Endothelial cell (in vitro differentiated cells): ENCODE measurements at places on chromosomes 2 and 18. TPM values are rescaled to one million over a fixed set of nuclear protein-coding genes. Genes with fewer than 3 reads are reported as not detected.

- H3K27me3 ChIP-seq: peaks cover 20% of the 10 kb centered on the region
- peaks cover 39% of the 10 kb centered on the region for H3K4me1 ChIP-seq
- H3K36me3 ChIP-seq: peaks cover 15% of the 10 kb centered on the region
- DNase-seq: peak; percentile 26
These were observed 2.1 kb downstream of the PCBP1 start for GRCh38 chr2:70089220-70089982.

TMEM247 gene
- total RNA-seq: not detected

DNA sequence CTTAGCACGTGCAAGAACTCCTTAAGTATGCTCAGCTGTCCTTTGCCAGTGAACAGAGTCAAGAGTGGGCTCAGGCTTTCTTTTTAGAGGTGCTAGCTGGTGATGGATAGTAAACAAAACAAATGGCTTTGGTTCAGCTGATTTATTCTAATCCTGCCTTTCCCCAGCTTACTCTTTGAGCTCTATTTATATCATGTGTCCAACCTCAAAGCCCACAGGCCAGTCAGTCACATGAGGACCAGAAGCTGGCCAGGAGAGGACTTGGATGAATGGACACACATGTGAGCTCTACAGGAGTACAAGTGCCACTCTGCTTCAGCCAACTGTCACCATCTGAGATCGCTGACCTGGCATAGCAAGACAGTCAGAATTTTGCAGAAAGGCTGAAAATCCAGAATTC is 59.4 kb downstream of the STK39 start:
- no peak for DNase-seq
- no peak overlapping the region for H3K27ac ChIP-seq
- H3K36me3 ChIP-seq: no peaks in the 10 kb centered on the region
- no peaks in the 10 kb centered on the region for H3K27me3 ChIP-seq
- no peak overlapping the region for H3K4me3 ChIP-seq

DSG4 gene
- not detected for total RNA-seq

DNA sequence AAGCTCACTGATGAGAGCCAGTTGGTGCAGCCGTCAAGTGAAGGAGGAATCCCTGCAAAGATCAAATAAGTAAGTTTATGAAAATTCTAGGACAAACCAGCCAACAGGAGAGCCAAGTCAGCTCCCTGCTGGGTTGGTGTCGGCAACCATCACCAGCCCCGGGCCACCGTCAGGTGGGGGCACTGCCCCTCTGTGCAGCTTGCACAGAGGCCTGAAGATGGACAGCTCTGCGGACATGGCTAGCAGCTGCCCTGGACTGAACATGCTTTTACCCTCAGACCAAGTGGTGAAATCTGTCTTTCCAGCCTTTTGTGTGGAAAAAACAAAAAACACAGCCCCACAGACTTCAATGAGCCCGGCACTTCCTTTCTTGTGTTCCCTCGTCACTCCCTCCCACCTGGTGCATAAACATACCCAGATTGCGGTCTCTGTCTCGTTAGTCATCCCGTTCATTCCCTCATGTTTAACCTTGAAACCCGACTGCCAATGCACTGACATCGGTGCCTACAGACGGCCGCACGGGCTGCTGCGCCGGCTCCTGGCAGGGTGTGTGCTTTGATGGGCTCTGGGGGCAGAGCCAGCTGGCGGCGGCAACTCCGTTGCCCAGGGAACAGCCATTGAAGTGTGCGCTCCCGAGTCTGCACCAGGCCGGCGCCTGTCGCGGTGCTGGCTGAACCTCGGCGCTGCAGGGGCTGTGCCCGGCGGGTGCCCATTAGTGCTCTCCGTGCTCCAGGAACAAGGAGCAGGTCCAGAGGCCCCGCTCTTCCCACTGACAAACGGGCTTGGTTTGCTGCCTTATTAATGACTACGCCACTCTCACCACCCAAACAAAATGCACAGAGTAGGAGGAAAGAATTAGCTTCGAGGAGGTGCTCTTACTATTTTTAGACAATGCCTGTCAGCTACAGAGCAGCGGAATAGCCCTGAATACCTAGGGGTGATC is 95.3 kb downstream of the EIPR1 start:
- H3K27me3 ChIP-seq: peaks cover 5% of the 10 kb centered on the region
- no peak overlapping the region for H3K4me3 ChIP-seq
- H3K27ac ChIP-seq: no peak overlapping the region
- DNase-seq: no peak
- H3K4me1 ChIP-seq: peaks cover 11% of the 10 kb centered on the region

EML6 gene
- total RNA-seq: 0.90 TPM

SLC25A52 gene
- total RNA-seq: 0.23 TPM

DNA sequence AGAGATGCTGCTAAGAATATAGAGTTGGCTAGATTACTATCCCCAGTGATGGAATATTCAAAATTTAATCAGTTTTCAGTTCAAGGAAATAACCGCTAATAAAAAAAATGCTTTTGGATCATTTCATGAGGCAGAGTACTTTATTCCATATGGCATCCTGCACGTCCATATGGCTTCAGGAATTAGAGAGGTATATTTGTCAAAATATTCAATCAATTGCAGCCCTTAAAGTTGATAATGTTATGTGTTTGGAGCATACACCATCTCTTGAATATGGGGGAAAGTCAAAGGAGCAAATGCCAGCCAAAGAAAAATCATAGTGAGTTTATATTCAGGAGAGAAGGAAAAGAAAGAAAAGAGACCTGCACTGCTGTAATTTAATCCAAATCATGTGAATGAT is 266.4 kb downstream of the TMEM182 start:
- H3K36me3 ChIP-seq: no peaks in the 10 kb centered on the region
- H3K4me3 ChIP-seq: no peak overlapping the region
- H3K4me1 ChIP-seq: peaks cover 7% of the 10 kb centered on the region
- DNase-seq: no peak
- H3K27me3 ChIP-seq: no peaks in the 10 kb centered on the region

DNA sequence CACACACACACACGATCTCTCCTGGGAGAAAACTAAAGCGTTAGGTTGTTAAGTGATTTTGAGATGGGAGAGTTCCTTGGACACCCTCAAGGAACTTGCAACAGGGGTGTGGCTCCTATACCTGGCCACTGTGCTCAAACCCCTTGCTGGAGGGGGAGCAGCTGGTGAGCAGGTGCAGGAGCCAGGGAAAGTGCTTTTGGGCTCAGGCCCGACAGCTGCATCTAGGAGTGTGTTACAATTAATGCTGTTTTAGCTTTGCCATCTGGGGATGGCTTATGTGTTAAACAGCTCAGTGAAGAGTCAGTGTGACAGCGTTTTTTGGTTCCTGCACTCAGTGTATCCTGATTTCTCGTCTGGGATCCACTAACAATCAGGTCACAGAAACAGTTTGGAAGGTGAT is 510.8 kb downstream of the TRIB2 start:
- H3K27ac ChIP-seq: no peak overlapping the region
- DNase-seq: no peak
- no peaks in the 10 kb centered on the region for H3K4me1 ChIP-seq
- no peaks in the 10 kb centered on the region for H3K27me3 ChIP-seq

DNA sequence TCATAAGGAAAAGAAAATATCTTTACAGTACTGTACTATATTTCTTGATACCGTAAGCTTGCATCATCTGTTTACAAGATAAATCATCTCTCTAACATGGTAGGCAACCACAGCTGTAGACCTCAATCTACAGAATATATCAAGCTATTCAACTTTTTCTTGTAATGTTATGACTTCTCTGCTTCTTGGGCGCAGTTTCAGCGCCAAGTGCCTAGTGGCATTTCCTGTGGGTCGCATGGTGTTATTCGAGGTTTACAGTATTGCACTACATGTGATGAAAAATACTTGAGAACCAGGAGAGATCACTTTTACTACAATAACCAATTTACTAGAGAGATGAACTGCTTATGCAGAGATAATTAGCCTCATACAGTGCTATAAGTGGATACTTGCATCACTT is 34.0 kb upstream of the SESTD1 start:
- H3K36me3 ChIP-seq: no peaks in the 10 kb centered on the region
- H3K27ac ChIP-seq: no peak overlapping the region
- no peaks in the 10 kb centered on the region for H3K4me1 ChIP-seq

CRYGC gene
- total RNA-seq: not detected

DNA sequence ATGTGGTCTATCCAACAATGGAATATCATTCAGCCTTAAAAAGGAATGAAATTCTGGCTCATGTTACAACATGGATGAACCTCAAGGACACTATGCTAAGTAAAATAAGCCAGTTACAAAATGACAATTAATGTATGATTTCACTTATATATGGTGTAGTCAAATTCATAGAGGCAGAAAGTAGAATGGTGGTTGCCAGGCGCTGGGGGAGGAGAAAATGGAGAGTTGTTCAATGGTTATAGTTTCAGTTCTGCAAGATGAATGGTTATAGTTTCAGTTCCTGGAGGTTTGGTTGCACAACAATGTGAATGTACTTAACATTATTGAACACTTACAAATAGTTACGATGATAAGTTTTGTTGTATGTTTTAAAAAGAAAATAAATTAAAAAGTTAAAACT is 79.2 kb upstream of the IL1R2 start:
- H3K36me3 ChIP-seq: peaks cover 1% of the 10 kb centered on the region
- peaks cover 2% of the 10 kb centered on the region for H3K27me3 ChIP-seq
- H3K4me1 ChIP-seq: no peaks in the 10 kb centered on the region

DNA sequence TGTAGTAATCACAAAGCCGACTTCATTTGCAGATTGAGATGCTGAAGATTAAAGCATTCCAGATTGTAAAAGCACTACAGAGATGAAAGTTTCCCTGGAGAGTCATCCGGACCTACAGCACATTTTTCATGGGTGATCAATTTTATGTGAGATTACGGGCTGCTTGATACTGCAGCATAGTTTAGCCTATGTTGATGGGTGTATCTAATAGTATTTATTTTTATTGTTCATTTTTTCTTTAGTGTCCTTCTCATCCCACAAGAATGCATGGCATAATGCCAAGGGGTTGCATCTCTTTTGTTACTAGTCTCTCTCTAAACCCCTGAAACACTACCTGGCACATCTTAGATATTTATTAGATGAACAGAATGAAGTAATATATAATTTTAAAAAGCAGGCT is 240.4 kb downstream of the MBD2 start:
- no peak overlapping the region for H3K4me3 ChIP-seq
- no peak for DNase-seq
- H3K36me3 ChIP-seq: peaks cover 10% of the 10 kb centered on the region
- H3K4me1 ChIP-seq: no peaks in the 10 kb centered on the region
- H3K27me3 ChIP-seq: no peaks in the 10 kb centered on the region

CCDC74B gene
- total RNA-seq: 20.4 TPM

DNA sequence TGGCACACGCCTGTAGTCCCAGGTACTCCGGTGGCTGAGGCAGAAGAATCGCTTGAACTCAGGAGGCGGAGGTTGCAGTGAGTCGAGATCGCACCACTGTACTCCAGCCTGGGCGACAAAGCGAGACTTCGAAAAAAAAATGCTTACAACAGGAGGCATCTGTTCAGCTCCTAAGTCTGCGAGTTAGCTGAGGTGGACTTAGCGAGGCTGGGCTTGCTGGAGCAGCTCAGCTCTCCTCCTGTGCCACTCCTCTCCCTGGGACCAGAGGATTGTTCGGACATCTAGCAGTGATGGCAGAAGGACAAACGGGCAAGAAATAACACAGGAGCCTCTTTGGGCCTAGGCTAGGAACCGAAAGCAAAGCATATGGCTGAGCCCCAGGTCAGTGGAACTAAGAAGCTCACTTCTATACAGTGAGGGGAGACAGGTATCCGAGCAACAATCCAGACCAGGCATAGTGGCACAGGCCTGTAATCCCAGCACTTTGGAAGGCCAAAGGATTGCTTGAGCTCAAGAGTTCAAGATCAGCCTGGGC is 260.1 kb downstream of the GLI2 start:
- H3K36me3 ChIP-seq: no peaks in the 10 kb centered on the region
- no peak for DNase-seq

GRCh38 chr2:30234180-30234971 is 3.0 kb downstream of the LBH start:
- peaks cover 57% of the 10 kb centered on the region for H3K4me1 ChIP-seq
- H3K27me3 ChIP-seq: peaks cover 17% of the 10 kb centered on the region
- H3K4me3 ChIP-seq: peak overlapping the region; percentile 96
- DNase-seq: peak; percentile 36

DNA sequence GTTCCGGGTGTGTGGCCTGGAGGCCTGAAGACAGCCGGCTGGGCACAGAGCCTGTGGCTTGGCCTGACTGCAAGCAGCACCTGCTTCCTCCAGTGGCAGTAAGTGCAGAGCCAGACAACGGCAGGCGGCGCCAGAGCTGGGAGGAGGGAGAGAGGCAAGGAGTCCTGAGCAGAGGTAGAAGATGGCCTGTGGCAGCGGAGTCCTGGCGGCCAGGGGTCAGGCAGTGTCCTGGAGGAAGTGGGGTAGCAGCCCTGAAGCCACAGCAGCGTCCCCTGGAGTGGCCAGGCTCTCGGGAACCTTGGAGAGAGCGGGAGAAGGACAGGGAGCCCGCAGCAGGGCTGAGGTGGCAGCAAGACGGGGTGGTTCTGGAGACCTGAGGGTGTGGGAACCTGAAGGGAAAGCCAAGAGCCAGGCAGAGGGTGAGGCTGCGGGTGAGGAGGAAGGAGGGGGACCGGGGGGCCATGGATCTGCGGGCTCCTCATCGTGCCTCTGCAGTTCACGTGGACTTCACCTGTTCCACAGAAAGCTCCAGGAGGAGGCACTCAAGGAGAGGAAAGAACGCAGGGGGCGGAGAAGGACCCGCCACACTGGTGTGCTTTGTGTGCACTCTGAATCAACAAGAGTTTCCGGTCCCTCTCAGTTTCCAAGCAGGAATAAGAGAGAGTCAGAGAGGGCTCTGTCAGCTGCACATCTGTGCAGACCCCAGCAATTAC is 85.9 kb downstream of the USP40 start:
- peaks cover 2% of the 10 kb centered on the region for H3K27me3 ChIP-seq
- no peak overlapping the region for H3K4me3 ChIP-seq
- no peak overlapping the region for H3K27ac ChIP-seq
- no peak for DNase-seq
- H3K4me1 ChIP-seq: no peaks in the 10 kb centered on the region

DNA sequence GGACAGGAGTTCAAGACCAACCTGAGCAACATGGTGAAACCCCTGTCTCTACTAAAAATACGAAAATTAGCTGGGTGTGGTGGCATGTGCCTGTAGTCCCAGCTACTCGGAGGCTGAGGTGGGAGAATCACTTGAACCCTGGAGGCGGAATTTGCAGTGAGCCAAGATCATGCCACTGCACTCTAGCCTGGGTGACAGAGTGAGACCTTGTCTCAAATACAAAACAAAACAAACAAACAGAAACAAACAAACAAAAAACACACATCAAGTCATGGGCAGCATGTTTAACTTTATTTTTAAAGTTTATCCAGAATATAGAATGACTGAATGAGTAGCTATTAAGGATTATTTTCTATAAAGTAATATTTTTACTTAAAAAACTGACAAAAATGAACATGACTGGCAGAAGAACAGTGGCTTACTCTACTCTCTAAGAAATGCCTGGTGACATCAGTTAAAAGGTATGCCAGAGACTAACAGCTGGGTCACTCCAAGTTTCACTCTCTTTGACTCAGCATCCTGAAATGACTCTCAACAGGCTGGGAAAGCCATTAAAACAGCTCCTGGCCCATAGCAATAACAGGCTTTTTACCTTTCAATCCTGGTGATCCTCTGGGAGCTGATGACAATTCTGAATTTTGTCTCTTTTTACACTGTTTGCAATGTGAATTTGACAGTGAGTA is 281.6 kb upstream of the STON1 start:
- H3K4me1 ChIP-seq: peaks cover 3% of the 10 kb centered on the region
- H3K27me3 ChIP-seq: no peaks in the 10 kb centered on the region
- no peak overlapping the region for H3K4me3 ChIP-seq
- H3K27ac ChIP-seq: no peak overlapping the region
- DNase-seq: no peak
